Stomach (tissue), 19 donors: ENCODE measurements at places on chromosomes 13 and 19. TPM values are rescaled to one million over a fixed set of nuclear protein-coding genes. Genes with fewer than 3 reads are reported as not detected.

DNA sequence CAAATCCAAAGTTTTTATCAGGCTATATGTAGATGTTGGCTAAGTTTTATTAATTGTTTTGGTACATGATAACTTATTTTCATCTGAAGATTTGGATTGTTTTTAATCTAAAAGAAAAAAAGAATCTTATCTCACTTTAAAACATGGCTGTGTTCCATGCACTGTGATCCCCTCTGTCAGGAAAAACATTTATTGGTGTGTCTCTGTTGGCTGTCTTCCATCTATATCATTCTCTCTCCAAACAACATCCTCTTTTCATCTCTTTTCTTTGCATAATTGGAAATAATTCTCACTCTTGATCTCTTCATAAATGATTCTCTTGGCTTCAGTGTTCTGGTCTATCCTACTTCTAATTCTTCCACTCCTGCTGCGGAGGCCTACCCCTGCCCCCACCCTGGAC, 4.2 kb downstream of the NALCN start:
- DNase-seq = no peak

DNA sequence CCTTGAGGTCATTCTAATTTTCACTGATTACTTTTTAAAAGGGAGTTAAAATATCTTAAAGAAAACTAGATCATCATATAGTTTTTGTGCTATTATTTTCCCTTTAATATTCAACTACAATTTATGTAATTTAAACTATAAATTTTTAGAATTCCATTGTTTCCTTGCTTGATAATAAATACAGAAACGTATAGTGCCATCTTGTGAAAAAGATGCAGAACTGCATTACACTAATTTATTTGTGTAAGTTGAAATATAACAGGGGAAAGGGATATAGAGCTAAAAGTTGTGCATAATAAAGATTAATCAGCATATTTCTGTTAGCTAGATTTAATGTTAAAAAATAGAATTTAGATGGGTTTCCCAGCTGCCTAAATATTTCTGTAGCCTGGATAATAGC, 61.5 kb upstream of the TDRD3 start:
- DNase-seq = peak; percentile 18

MBNL2 gene
- total RNA-seq = 61.2 TPM

NLRP7 gene
- not detected for total RNA-seq
